GOT3 (cell line): ENCODE measurements at places on chromosomes 7 and 10.

- no peak for DNase-seq
Measured at GRCh38 chr7:37684927-37685326, 1.4 kb downstream of the GPR141 start.

GRCh38 chr10:75645704-75646103 lies 214.3 kb downstream of the LRMDA start:
- DNase-seq = no peak

DNA sequence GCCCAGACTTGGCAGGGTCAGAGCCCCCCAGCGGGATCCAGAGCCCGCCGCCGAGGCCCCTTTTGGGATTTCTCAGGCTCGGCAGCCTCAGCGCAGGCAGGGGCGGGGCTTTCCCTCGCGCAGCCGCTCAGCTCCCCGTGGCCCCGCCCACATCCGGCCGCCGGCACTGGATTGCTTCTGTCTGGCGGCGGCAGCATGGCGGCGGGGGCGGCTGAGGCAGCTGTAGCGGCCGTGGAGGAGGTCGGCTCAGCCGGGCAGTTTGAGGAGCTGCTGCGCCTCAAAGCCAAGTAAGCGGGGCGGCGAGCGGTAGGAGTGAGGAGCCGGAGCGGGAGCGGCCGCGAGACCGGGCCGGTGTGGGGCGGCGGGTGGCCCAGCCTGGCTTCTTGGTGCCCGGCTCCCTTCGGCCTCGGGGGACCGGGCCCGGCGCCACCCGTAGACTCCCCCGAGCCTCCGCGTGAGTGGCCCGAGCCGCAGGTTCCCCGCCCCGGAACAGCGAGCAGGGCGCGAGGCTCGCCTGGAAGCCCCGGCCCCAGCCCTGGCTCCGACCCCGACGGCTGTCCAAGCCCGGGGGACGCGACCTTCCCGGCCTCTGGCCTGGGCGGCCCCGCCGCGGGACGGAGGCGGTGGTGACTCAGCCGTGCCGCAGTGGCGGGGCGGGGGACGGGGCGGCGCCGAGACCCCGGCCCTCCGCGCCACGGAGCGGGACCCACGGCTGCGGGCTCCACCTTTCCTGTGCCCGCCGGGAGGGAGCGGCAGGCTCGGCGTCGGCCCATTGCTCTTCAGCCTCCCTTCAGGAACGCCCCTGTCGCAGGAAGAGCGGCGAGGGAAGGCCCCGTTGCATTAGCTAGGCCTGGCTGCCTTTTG lies at the start of gene GLRX3:
GLRX3 (plus strand) TSS at position 166 of the 864 bp plus-strand sequence; CDS start at position 196, 30 bp downstream.
- DNase-seq = peak; percentile 40

DNA sequence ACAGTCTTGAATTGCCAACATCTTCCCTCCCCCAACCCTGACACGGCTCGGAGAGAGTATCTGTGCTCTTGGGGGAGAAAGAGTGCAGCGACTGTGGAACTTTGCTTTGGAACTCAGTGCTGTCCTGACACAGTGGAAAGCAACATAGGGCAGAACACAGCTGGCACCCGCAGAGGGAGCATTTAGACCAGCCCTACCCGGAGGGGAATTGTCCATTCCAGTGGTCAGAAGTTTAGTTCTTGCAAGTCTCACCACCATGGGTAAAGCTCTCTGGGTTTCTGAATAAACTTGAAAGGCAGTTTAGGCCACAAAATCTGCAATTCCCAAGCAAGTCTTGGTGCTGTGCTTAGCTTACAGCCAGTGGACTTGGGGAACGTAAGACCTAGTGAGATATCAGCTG lies 34.9 kb downstream of the TFEC start:
- no peak for DNase-seq

DNA sequence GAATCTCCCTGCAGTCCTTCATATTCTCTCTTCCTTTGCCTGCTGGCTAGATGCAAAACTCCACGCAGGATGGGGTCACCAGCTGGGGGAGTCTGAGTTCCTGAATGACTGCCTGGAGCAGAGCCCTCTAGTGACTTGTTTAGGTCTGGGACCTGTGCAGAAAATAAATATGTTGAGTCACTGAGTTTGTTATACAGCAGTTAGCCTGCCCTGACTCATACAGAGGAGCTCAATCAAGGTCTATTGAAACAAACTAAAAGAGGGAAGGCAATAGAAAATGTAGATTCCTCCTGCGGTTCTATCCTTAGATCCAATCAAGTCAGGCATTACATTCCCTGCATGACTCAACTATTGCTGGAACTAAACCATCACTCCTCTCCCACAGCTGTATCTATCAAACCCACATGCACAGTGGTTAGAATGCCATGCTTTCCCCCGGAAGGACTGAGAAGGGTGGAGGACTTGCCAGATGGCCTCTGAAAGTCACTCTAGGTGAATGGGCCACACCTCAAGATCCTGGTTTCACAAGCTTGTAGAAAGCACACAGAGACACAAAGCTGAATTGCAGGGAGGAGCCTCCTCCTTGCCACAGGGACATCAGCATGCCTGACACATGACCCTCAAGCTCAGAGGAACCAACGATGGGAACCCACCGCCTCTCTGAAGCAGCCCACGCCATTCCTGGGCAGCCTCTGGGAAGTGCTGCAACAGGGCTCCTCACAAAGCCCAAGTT lies 73.9 kb downstream of the SH3PXD2A start:
- DNase-seq = no peak

DNA sequence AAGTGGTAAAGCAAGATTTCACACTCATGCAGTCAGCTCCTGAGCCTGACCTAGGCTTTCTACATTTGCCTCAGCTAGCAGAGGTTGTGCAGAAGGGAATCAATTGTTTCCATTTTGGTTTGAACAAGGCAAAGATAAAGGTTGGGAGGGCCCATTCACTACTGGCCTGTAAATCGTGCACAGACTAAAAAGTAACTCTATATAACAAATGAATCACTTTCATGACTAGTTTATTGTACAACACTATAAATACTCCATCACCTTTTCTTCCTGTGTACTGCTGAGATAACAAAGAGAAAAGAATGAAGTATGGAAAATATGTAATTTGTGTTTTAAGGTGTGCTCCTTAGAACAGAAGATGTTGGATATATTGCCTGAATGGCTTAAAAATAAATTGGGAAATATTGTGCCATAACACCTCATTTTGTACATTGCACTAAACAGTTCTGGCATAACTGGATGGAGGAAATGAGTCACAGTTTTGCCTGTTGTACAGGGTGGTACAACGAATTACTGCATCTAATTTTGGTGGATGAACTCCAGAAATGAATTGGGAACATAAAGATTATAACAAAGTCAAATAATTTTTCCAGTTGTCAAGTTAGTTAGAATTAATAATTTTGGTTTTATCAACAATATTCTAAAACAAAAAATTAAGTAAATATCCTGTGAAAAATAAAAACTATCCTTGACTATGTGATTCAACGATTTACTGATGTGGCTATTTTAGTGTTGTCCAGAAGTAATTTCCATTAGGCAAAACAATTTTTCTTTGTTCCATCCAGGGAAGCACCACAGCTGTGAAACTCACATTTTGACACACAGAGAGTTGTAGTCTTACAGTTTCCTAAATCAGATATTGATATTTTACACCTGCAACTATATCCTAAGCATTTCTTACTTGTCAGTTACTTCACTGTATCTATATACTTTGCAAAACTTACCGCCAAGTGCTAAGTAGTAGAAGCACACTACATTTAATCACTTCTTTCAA lies 18.0 kb downstream of the SEMA3C start:
- no peak for DNase-seq

DNA sequence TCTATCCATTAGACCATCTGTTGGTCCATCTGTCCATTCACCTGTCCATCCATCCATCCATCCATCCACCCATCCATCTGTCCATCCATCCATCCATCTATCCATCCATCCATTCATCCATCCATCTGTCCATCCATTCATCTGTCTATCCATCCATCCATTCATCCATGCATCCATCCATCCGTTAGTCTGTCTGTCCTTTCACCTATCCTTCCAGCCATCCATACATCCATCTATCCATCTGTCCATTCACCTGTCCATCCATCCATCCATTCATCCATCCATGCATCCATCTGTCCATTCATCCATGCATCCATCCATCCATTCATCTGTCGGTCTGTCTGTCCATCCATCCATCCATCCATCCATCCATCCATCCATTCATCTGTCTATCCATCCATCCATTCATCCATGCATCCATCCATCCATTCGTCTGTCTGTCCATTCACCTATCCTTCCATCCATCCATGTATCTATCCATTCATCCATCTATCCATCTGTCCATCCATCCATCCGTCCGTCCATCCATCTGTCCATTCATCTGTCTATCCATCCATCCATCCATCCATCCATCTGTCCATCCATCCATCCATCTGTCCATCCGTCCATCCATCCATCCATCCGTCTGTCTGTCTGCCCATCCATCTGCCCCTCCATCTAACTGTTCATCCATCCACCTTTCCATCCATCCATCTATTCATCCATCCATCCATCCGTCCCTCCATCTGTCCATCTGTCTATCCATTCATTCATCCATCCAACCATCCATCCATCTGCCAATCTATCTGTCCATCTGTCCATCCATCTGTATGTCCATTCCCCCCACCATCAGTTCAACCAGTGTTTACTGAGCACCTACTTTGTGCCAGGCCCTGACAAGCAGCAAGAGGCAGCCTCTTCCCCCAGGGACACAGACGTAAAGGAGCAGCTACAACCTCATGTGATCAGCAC lies 4.8 kb upstream of the LFNG start:
- DNase-seq = no peak

GRCh38 chr7:1432411-1433082 lies 26.7 kb downstream of the MICALL2 start:
- DNase-seq = peak; percentile 53

- no peak for DNase-seq
Measured at GRCh38 chr7:27172315-27172774, 1.8 kb downstream of the HOXA10 start.

DNA sequence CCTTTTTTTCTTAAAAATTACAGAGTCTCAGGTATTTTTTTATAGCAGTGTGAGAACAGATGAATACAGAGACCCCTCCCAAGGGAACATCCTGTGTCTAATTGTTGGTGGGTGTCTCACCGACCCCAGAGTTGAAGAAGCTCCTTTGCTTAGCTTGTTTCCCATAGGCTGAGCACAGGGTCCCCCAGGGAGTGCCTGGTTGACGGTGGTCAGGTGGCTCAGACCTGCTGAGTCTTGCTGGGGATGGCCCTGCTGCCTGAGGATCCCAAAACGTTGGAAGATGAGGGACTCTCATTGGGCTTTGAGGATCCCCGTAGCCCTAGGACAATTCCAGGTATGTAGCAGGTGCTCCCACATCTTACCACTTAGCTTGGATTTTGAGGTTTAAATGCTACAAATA lies 19.5 kb downstream of the SCART1 start:
- DNase-seq = no peak

- no peak for DNase-seq
Measured at GRCh38 chr7:151075978-151076426, 4.6 kb downstream of the FASTK start.

DNA sequence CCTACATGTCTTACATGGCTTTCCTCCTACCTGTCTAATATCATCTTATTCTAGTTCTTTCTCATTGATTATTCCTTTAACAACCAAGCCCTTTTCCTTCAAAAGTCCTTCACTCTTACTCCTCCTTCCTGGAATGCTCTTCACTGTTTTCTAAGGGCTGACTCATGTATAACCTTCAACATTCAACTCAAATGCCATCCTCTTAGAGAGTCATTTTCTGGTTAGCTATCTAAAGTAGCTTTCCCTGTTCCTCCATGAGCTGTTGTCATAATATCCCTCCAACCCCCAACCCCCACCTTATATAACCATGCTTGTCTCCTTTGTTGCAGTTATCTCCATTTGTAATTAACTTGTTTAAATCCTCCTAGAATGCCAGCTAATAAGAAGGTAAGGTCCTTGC lies 286.8 kb downstream of the ADK start:
- no peak for DNase-seq

- no peak for DNase-seq
Measured at GRCh38 chr10:44347609-44348400, 37.1 kb downstream of the CXCL12 start.

- DNase-seq = no peak
Measured at GRCh38 chr7:142796001-142796500, 25.3 kb downstream of the PRSS2 start.
